ENCODE measurements at places on chromosomes 7 and 10.

- DNase-seq: no peak
Measured at GRCh38 chr7:39105720-39106119, 128.0 kb downstream of the POU6F2 start.

DNA sequence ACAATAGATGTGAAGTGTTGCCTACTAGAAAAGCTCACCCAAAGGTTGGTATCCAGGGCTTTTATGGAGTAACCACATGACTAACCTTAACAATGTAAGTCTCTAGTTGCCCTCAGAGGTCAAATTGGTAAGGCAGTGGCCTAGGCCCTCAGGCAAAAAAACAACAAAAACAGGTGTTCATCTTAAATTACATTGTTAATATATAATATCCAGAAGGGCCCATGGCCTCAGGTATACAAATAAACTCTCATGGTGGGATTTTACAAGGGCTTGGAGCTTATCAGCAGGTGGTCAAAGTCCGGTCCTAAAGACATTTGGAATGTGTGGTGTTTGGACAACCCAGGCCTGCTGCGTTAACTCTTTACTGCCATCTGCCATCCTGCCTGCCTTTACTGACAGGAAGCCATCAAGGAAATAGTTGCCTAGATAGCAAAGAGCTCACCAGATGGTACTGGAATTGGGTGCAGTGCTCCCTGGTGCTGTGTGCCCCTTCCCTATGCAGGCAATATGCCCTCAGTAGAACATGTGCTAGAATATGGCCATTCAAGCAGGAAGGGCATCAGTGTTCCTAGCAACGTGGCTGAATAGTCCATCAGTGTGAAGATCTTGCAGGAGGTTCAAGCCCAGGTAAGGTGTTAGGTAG, 36.2 kb downstream of the TOMM7 start:
- DNase-seq: no peak

- DNase-seq: no peak
Measured at GRCh38 chr7:154463794-154464193, 411.6 kb downstream of the DPP6 start.

- DNase-seq: no peak
Measured at GRCh38 chr7:47000561-47000960, 581.4 kb downstream of the TNS3 start.

GRCh38 chr10:43118631-43119415, 19.4 kb upstream of the CSGALNACT2 start:
- DNase-seq: no peak

GRCh38 chr7:35624299-35625186, 70.4 kb downstream of the HERPUD2 start:
- DNase-seq: no peak

DNA sequence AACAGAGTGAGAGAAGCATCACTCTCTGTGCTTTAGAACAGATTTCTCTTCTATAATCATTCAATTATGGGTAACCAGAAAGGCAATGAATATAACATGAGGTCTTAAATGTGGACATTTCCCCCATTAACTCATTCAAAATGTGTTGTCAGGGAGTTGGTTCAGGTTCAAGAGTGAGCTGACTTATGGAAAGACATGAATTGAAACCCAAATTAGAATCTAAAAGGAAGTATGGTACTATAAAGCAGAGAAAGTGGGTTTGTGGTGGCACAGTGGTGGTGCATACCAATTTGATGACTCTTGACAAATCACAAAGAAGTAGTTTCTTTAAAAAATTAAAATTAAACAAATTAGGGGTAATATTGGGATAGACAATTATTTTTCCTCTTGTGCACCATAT, 114.6 kb upstream of the MEOX2 start:
- DNase-seq: no peak

- DNase-seq: no peak
Measured at GRCh38 chr7:132380059-132380458, 196.2 kb downstream of the PLXNA4 start.

Measured in activated gamma-delta T cell treated with anti-CD3 and anti-CD28 coated beads, Interleukin-2, amount 50 U/mL, for 16 hours (primary cell).